Gastroesophageal sphincter (tissue), 4 donors: ENCODE measurements at places on chromosomes 12 and 14.

GRCh38 chr12:68012712-68013111 lies 23.5 kb downstream of the IFNG-AS1 start:
- ATAC-seq, result no peak

- ATAC-seq, result no peak
Observed at GRCh38 chr12:59401862-59402261, 194.0 kb upstream of the SLC16A7 start.

- no peak for ATAC-seq
Observed at GRCh38 chr14:69581316-69581935, 6.8 kb upstream of the CCDC177 start.

DNA sequence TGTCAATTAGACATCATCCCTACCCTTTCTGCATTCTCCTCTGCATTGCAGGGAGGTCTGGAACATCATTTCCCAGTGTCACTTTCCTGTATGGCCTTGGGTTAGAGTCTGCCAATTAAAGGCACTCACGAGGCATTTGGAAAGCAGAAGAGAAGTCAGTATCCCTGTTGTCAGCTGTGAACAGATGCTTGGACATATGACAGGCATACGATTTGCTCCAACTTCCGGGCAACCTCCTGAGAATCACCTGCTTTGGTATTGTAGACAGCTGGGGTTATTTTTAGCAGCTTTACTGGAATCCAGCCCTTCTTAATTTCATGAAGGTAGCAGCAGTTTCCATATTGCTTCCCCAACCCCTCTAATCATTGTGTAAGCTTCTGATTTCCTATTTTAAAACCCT lies 88.7 kb upstream of the DHRS4 start:
- no peak for ATAC-seq

DNA sequence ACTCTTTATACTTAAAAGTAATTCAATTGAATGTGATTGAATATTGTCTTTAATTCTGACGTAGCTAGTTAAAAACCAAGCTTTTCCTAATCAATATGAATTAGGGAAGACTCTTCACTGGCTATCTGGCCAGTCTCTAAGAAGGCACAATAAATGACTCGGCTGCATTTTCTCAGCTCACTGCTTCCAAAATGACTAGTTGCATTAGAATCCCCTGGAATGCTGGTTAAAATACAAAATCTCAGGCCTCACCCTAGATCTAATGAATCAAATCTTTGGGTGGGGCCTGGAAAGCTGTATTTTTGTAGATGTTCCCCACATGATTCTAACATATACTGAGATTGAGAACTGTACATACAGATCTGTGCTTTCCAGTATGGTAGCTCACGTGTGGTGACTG lies 242.1 kb downstream of the CHST11 start:
- no peak for ATAC-seq

DNA sequence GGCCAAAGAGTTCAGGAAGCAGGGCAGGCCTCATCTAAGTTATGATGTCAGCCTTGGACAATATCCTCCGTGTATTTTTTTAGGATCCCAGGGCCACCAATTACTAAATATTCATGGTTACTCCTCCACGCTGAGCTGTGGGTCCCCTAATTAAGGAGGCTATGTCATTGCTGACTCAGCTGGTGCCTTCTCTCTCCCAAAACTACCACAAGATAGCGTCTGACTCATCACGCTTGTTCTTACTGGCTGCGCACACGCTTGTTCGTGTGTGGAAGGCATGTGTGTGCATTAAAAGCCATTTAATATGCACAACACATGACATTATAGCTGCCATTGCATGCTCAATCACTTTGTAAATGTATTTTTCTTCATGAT lies 78.3 kb downstream of the GSC start:
- ATAC-seq, result no peak

GRCh38 chr12:80864046-80864735 lies 73.5 kb downstream of the LIN7A start:
- ATAC-seq, result no peak

GRCh38 chr12:28793581-28794151 lies 355.4 kb upstream of the FAR2 start:
- no peak for ATAC-seq

- no peak for ATAC-seq
Observed at GRCh38 chr14:52042371-52043289, 26.2 kb downstream of the NID2 start.

- no peak for ATAC-seq
Observed at GRCh38 chr14:103840014-103840413, 7.4 kb downstream of the PPP1R13B start.

DNA sequence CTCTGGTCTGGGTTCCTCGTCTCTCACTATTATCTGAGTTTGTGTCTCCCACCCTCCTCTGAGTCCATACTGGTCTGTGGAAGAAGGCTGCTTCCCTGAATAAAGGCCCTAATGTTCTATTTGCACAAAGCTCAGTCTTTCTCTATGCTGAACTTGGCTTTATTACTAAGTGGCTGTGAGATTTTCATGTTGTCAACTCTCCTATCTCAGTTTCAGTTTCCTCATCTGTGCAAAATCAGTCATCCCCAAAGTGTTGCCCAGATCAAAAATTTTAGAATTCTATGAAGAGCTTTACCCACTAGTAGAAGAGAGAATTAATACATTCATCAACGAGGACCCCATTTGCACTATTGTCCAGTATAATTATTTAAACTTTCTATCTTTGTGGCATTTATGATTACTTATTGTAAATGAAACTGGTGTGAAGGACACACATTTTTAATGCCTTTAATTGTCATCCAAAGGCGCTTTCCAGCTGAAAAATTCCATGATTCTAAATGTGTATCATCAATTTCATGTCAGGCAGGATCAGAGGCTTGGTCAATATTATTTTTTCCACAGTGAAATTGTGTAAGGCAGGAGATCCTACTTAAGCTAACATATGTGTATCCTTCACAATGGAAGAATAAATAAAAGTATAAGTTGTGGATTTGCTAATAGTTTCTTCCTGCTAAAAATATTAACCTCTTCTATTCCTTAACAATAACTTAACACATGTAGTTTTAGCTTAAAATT lies 79.1 kb upstream of the EEA1 start:
- ATAC-seq, result no peak

- peak; percentile 98 for ATAC-seq
Observed at GRCh38 chr12:65891987-65892481, 67.8 kb downstream of the HMGA2 start.

DNA sequence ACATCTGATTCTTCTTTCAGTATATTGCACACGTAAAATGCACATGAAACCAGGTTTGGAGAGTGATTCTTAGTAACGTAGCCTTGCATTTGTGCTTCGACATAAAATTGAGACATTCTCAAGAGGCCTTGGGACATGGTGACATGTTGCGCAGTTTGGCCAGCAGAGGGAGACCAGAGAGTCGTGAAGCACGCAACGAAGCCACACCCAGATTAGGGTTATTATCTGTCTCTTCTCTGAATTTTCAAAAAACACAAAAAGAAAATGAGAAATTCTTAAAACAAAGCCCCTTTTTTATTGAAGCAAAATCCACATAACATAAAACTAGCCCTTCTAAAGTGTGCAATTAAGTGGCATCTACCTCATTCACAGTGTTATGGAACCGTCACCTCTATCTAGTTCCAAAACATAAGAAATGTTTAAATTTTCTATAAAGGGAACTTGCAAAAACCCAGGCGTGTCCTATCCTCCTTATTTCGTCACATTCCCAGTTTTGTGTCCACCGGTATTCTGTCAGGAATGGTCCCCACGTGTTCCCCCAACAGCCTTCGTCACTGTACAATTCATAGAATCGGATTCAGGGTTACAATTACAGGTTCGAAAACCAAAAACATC lies 108.8 kb upstream of the ATF7IP start:
- no peak for ATAC-seq

DNA sequence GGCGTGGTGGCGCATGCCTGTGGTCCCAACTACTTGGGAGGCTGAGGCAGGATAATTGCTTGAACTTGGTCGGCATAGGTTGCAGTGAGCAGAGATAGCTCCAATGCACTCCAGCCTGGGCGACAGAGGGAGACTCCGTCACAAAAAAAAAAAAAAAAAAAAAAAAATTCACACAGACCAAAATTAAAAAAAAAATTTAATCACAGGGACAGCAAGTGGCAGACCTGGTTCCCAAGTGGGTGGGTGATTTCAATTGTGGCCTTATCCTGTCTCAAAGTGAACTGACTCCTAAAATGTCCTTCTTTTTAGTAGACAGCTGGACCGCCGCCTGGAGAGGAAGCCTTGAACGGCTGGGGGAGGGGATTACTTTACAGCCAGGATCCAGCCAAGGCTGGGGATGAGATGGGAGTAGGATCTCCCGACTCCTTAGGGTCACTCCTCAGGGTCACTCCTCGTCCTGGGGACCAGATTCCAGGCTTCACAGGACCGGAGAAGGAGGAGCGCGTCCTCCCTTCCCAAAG lies 1.5 kb upstream of the KCNH3 start:
- ATAC-seq, result no peak
